Left kidney (tissue), 8 donors: ENCODE measurements at places on chromosomes 7 and 10. TPM values are rescaled to one million over a fixed set of nuclear protein-coding genes. Genes with fewer than 3 reads are reported as not detected.

The ADRA2A gene
- 2.9 TPM for polyA plus RNA-seq

DNA sequence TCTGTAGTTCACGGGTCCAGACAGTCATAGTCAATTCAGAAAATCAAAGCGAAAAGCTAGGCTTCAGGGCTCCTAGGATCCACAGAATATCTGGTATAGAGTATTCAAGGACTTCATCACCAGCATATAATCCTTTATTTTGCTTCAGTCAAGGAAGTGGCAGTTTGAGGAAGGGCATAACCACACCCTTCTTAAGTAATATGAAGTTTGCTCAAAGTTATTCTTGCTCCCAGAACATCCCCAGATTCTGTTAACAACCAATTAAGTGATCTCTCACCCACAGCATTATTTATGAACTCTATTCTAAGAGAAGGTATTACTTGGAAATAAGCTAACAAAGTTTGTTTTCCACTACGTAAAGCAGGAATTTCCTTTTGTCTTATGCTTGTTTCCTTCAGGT lies 13.2 kb downstream of the CWF19L1 start:
- DNase-seq: no peak

GRCh38 chr7:50798126-50798525 lies 15.4 kb upstream of the GRB10 start:
- no peak for DNase-seq

GRCh38 chr7:135965602-135966001 lies 11.6 kb downstream of the MTPN start:
- DNase-seq: no peak

The PRR15 gene
- polyA plus RNA-seq: 2.6 TPM
